ENCODE measurements at places on chromosomes 7 and 10. TPM values are rescaled to one million over a fixed set of nuclear protein-coding genes. Genes with fewer than 3 reads are reported as not detected.

The CAV2 gene
- total RNA-seq: 0.09 TPM

The MEOX2 gene
- total RNA-seq: not detected

The GRID1 gene
- total RNA-seq: not detected

- H3K27ac ChIP-seq: no peak overlapping the region
- DNase-seq: no peak
- H3K4me3 ChIP-seq: no peak overlapping the region
- no peaks in the 10 kb centered on the region for H3K36me3 ChIP-seq
- no peaks in the 10 kb centered on the region for H3K27me3 ChIP-seq
These were observed 14.4 kb upstream of the STK17A start for GRCh38 chr7:43568529-43568928.

DNA sequence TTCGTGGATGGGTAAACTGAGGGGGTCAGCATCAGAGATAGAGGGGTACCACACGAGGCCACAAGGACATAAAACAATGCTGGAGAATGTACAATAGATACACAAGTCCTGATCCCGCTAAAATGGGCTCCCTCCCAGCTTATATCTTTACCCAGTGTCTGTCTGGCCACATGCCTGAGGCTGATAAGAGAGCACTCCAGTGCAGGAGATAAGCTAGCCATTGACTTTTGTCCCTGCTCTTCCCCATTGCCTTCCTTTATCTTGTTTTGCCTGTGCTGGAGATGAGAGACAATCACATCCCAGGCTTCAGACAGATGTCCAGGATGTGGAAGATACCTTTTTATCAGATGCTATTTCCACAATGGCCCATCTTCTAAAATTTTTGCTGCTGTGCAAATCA, 6.0 kb downstream of the GAD2 start:
- no peak overlapping the region for H3K4me3 ChIP-seq
- no peak for DNase-seq
- peaks cover 12% of the 10 kb centered on the region for H3K27me3 ChIP-seq
- no peaks in the 10 kb centered on the region for H3K36me3 ChIP-seq

Data from HepG2 (cell line).